Right ventricle myocardium inferior (tissue), 1 donor: ENCODE measurements at places on chromosomes 16 and 17. TPM values are rescaled to one million over a fixed set of nuclear protein-coding genes. Genes with fewer than 3 reads are reported as not detected.
A peak's percentile ranks its signal among the peaks of the same experiment; 100 is the strongest.

DNA sequence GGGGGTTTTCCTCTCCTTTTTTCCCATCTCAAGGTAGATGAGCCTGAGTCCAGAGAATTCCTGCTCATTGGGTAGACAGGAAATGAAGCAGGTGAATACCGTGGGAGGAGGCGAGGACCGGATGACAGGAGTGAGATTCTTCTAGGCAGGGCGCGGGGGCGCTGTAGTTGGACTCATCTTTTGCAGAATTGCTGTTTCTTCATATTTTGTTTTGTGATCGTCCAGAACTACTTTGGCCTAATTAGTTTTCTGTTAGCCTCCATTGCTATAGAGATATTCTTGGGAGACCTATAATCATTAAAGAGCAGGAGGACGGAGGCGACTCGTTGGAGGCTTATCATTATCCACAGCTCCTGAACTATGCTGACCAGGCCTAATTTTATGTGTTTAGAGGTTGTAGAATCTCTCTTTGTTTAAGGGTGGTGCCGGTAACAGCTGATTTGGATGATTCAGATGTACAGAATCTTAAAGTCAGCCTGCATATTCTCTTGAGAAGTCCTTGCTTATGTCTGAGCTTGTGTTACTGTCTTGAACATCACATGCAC, 650 bp downstream of the ATP6V0A1 start:
- peak; percentile 77 for DNase-seq

- DNase-seq = no peak
These were observed 30.3 kb upstream of the VAT1L start for GRCh38 chr16:77758046-77758445.

- no peak for DNase-seq
These were observed 23.7 kb upstream of the BCO1 start for GRCh38 chr16:81214745-81215166.

- DNase-seq = no peak
These were observed 5.9 kb upstream of the RAB40C start for GRCh38 chr16:583815-584591.

Gene NOTUM
- 0.89 TPM for total RNA-seq

Gene CMIP
- 10.5 TPM for total RNA-seq

Gene PYDC1
- not detected for total RNA-seq

Gene SPOP
- total RNA-seq = 73.1 TPM

Gene PTGES3L
- total RNA-seq = 51.0 TPM

Gene CA7
- not detected for total RNA-seq

Gene ACE
- 4.8 TPM for total RNA-seq

Gene RUNDC3A
- 0.49 TPM for total RNA-seq
